ENCODE measurements at places on chromosomes 6 and 20.

DNA sequence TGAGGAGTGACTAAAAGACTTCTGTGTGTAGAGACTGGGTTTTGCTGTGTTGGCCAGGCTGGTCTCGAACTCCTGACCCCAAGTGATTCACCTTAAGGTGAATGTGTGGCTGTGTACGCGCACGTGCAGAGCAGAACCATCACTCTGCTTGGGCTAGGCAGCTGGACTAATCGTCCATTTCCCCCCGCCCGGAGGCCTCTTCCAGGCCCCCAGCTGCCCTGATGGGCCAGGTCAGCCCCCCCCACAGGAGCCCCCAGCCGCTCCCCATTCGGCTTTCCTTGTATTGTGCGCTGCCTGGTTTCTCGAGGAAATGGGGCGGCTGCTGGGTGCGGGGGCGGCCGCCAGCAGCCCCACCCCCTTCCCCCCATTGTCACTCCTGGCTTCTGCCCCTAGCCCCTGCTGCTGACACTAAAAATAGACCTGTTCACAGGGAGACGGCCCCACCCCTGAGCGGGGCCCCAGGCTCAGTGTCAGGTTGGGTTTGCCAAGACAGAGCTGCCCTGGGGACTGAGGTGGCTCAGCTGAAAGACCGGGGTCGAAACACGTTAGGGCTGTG lies 24.6 kb upstream of the CSNK2A1 start:
- DNase-seq, result no peak

- DNase-seq, result peak; percentile 49
These were observed 29.8 kb downstream of the NEDD9 start for GRCh38 chr6:11202513-11203305.

DNA sequence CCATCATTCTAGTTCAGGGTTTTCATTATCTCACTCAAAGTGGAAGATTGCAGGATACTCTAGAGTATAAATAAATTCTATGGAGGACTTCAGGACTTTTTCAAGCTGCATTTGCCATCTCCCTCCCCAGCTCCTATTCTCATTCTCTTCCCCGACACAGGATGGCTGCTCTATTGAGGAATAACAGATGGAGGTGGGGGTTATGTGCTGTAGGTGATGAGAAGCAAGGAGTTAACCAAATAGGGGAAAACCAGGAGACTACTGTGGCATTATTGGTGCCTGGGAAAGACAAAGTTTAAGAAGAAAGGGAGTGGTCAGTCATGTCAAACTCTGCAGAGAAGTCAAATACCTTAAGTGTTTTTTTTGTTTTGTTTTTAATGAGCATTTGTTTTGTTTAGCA lies 109.3 kb downstream of the GRIK2 start:
- no peak for DNase-seq

DNA sequence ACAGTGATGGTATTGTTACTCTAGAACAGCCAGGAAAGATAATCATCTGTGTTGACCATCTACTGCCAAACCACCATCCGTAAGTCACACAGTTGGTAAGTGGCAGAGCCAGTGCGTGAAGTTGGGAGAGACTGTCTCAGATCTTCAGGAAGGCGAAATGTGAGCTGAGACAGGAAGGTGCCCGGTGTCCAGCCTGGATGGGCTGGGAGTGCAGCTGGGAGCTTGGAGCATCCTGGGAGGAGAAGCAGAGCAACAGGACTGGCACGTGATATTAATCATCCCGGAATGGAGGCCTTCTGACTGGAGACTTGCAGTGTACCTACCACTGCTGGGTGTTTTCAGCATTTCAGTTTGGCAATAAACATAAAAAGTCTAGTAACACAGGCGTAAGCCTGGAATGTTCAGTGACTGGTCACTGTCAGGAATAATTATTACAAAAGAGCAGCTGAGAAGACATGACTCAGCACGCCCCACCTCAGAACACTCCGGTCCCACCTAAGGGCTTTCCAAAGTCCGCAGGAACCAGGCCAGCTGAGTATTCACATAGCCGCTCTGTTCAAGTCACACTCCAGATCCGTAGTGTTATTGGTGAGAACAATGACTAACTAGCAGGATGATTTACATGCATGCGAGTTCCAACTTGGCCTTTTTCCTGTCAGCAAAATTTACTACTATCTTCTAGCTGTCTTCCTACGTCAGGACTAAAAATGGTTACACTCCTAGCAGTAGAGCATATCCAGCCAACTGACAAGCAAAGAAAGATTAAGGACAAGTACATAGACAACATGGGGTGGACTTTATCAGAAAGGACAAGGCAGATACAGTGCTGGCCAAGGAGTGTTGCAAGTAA lies 45.1 kb upstream of the PNRC1 start:
- peak; percentile 96 for DNase-seq

DNA sequence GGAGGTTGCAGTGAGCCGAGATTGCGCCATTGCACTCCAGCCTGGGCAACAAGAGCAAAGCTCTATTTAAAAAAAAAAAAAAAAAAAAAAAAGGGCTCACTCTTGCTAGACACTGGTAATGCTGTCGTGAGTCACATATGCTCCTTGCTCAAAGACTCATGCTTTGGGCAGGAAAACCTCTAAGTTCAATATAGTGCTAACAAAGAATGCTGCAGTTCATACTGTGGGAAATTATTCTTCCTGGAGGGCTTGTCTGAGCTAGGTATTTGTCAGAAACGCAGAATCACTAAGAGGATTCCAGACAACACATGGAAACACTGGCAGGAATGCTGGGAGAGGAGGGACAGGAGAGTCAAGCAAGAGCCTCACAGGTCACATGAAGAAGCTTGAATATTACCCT lies 2.3 kb upstream of the LYRM2 start:
- DNase-seq, result peak; percentile 60

GRCh38 chr20:52124821-52125220 lies 66.8 kb downstream of the ZFP64 start:
- DNase-seq, result no peak

GRCh38 chr20:35133735-35134134 lies 13.4 kb downstream of the EDEM2 start:
- no peak for DNase-seq

DNA sequence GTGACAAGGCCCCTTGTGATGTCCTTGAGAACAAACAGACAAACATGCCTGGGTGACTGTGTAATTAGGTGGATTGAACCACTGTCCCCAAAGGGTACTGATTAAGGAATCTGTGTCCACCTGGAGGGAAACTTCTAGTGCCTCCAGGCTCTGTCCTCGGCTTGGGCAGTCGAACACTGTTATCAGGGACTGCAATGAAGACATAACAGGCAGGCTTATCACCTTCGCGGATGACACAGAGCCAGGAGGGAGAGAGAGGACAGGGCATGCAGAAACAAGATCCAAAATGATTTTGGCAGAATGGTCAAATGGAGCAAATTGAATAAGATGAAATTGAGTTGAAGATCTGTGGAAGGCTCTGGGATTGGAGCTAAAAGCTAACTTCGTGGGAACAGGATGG lies 60.9 kb upstream of the ZFAND3 start:
- DNase-seq, result no peak

- no peak for DNase-seq
These were observed 298.4 kb downstream of the TRDN start for GRCh38 chr6:123338394-123338793.

GRCh38 chr20:12528104-12528503 lies 480.7 kb upstream of the SPTLC3 start:
- DNase-seq, result no peak

DNA sequence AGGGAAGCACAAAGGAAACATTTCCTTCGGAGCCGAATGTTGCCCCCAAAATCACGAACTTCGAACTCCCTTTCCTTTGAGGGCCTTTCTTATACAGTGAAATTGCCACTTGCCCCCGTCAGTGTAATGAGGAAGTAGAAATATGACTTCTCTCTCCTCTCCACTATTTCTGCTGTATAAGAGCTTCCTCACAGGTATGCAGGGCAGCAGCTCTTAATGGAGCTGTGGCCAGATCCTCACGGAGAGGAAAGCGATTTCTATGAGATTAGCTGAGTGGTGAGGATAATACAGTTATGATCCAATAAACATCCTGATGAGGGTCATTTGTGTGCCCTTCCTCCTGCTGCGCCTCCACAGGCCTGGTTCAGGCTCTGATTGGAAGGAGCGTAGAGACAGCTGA lies 10.8 kb upstream of the CPNE5 start:
- DNase-seq, result no peak

DNA sequence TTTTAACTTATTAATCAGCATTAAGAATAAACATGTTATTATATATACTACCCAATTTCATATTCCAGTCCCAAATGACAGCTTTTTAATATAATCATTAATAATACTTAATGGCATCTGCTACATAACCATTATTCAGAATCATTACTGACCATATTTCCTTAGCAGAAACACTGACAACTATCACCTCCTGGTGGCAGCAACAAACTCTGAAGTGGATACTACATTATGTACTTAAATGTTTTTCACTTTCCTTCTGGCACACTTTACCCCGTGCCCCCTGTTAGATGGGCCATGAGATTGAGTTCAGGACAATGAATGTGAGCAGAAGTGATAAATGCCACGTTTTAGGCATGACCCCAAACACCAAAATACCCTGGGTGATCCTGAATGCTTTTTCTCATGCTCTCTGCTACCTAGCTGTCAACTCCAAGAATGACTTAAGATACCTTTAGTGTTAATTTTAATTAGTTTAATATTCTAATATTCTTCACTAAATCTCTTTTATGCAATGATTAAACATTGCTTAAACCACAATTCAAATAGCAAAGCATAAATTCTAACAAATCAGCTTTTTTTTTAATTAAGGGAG lies 77.1 kb downstream of the LMBRD1 start:
- peak; percentile 74 for DNase-seq

DNA sequence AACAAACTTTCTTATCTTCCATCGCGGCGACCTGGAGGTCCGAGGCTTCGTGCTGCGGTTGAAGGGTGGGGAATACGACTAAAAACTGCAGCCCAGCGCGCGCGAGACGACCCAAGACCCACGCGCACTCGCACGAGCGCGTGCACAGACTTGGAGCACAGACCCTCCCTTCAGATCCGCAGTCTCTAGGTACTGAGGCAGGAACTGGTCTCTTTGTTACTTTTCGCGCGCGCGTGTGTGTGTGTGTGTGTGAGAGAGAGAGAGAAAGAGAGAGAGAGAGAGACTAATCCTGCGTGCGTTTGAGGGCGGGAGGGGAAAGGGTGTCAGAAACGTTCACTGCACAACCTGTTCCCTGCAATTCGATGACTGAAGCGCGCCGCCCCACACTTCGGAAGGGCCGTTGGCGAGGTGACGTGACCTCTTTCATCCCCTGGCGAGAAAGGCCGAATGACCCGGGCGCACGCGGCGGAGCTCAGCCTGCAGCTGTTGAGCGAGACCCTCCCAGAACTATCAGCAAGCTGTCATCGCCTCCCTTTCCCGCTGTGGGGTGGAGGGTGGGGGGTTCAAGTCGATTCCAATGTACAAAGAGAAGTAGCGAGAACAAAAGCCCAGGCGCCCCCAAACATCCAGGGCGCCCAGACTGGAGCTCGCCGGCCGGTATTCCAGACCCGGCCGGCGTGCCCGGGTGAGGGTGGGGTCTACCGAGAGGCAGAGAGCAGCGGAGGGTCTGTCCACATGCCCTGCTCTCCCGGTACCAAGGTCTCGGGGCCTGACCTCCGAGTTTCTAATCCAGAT lies 1.5 kb upstream of the TUBB2B start:
- DNase-seq, result peak; percentile 39

GRCh38 chr20:658202-658601 lies 5.2 kb upstream of the SRXN1 start:
- DNase-seq, result no peak

DNA sequence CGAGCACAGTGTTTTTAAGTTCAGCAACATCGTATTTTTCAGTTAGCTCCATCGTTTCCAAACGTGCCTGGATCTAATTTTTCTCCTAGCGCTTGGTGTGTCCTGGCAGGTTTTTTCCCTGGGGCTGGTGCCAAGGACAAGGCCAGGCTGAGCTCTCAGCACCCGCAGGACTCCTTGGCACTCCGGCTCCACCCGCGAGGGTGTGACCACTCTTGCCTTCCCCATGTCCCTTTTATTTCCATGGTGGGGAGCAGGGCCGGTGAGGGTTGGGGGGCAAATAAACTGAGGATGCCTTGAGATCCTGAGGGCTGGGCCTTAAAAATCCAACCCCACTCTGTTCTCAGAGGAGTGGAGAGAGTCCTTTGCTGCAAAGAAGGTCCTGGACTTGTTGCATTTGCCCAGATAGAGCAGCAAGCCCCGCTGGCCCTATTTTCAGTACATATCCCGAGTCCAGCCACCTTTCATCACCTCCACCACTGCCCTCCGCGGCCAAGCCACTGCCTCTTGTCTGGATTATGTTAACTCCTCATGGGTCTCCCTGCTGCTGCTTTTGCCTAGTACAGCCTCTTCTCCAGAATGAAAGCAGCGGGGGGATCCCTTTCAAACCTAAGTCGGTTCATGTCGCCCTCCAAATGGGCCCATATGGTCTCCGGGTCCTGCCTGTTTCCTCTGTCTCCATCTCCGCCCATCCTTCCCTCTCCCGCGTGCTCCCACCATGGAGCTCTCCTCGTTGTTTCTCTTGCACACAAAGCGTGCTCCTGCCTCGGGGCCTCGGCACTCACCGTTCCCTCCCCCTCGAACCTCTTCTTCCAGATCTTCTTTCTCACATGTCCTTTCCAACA lies 4.5 kb upstream of the RAB44 start:
- DNase-seq, result no peak

DNA sequence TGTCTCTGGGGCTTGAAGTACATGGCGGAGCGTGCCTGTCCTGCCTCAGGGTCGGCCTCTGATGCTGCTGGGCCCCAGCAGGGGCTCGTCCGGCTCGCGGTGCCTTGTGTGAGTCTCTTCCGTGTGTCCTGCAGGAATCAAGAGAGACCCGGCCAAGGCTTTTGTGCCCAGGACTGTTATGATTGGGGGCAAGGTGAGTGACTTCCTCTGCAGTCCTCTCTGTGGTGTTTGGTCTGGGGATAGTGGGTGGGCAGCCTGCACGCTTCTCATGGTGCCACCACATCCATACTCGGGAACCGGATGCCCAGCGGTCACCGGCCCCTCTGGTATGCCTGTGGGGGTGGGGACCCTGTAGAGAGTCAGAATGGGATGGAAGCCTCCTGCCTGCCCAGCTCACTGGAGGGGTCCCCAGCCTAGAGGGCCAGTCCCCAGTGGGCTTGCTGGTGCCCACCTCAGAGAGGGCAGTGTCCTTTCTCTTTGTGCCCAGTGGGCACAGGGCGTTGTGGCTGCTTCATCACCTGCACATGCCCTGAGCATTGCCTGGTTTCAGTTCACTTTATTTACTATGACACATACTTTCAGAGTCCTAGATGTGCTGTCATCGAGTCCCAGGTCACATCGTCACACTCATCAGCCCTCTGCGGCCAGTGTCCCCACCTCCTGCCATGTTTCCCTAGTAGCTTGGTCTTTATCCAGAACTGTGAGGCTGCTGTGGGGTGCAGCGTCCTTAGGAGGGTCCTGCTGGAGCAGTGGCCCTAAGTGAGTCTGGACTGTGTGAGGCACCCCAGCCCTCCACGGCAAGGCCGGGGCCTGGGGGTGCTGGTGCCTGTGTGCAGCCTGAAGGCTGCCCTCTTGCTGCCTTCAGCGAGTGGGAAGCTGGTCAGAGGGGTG lies 40.7 kb downstream of the PYGB start:
- no peak for DNase-seq

GRCh38 chr20:23079016-23079351 lies 7.1 kb downstream of the CD93 start:
- no peak for DNase-seq
